ENCODE measurements at places on chromosomes 11 and 22. TPM values are rescaled to one million over a fixed set of nuclear protein-coding genes. Genes with fewer than 3 reads are reported as not detected.

MFRP gene
- total RNA-seq: not detected

MIOX gene
- not detected for total RNA-seq

SSH3 gene
- total RNA-seq: 6.8 TPM

FREY1 gene
- total RNA-seq: 1.6 TPM
